ENCODE measurements at places on chromosomes 11 and 22.

GRCh38 chr22:17974703-17975372 lies 49.5 kb downstream of the MICAL3 start:
- H3K36me3 ChIP-seq = no peaks in the 10 kb centered on the region
- H3K27ac ChIP-seq = no peak overlapping the region
- H3K4me3 ChIP-seq = no peak overlapping the region

- peaks cover 5% of the 10 kb centered on the region for H3K4me1 ChIP-seq
- DNase-seq = no peak
- no peaks in the 10 kb centered on the region for H3K27me3 ChIP-seq
- no peaks in the 10 kb centered on the region for H3K36me3 ChIP-seq
- no peak overlapping the region for H3K27ac ChIP-seq
- H3K4me3 ChIP-seq = no peak overlapping the region
Measured at GRCh38 chr11:102610200-102610599, 14.9 kb downstream of the MMP20 start.

GRCh38 chr11:74014880-74015279 lies 6.0 kb upstream of the UCP3 start:
- peaks cover 16% of the 10 kb centered on the region for H3K4me1 ChIP-seq
- H3K36me3 ChIP-seq = peaks cover 7% of the 10 kb centered on the region
- no peak overlapping the region for H3K4me3 ChIP-seq
- H3K27ac ChIP-seq = no peak overlapping the region
- DNase-seq = no peak
- no peaks in the 10 kb centered on the region for H3K27me3 ChIP-seq

DNA sequence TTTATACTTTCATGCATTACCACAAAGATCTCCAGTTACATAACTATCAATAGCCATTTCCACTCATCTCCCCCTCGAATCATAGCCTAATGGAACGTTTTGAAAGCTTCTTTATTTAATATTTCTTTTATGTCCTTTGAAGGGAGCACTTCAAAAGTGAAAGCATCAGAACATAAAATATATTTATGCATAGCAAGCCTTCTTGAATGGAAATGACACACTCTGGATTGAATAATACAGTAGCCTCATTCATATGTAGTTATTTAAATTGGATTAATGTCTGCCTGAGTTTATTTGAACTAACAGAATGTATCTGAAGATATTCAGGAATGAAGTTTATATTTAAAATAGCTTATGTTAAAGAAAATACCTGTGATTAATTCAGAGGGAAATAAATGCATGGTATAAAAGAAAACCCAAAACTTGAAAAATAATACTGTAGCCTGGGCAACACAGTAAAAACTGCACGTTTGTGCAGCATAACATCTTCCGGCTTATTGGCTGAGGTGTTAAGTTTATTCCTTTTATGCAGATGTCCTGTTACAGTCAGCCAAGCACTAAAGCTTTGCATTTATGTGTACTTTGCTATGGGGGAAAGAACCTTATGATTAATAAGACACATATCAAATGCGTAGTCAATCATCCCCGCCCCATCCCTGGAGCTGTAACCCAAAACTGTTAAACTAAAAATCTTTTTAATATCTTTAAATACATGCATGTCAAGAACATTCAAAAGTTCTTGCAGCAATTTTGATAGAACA lies 22.0 kb downstream of the OOSP3 start:
- no peak overlapping the region for H3K4me3 ChIP-seq
- no peaks in the 10 kb centered on the region for H3K27me3 ChIP-seq
- DNase-seq = peak; percentile 22
- H3K27ac ChIP-seq = peak overlapping the region; percentile 87
- no peaks in the 10 kb centered on the region for H3K36me3 ChIP-seq

GRCh38 chr22:46091277-46091977 lies 58.9 kb upstream of the PPARA start:
- peaks cover 35% of the 10 kb centered on the region for H3K36me3 ChIP-seq
- H3K27ac ChIP-seq = 0 out of 2 replicates have a peak overlapping the region, but pooled peaks have one; percentile 23
- peaks cover 31% of the 10 kb centered on the region for H3K4me1 ChIP-seq
- H3K4me3 ChIP-seq = no peak overlapping the region
- H3K27me3 ChIP-seq = no peaks in the 10 kb centered on the region

GRCh38 chr11:115324581-115325432 lies 179.4 kb downstream of the CADM1 start:
- no peaks in the 10 kb centered on the region for H3K36me3 ChIP-seq
- H3K4me1 ChIP-seq = no peaks in the 10 kb centered on the region
- no peak overlapping the region for H3K27ac ChIP-seq
- no peaks in the 10 kb centered on the region for H3K27me3 ChIP-seq
- peak overlapping the region; percentile 47 for H3K4me3 ChIP-seq

GRCh38 chr11:116579857-116580727 lies 192.7 kb downstream of the BUD13 start:
- H3K4me1 ChIP-seq = no peaks in the 10 kb centered on the region
- no peak overlapping the region for H3K4me3 ChIP-seq
- no peaks in the 10 kb centered on the region for H3K36me3 ChIP-seq
